ENCODE measurements at places on chromosomes 2 and 18.

DNA sequence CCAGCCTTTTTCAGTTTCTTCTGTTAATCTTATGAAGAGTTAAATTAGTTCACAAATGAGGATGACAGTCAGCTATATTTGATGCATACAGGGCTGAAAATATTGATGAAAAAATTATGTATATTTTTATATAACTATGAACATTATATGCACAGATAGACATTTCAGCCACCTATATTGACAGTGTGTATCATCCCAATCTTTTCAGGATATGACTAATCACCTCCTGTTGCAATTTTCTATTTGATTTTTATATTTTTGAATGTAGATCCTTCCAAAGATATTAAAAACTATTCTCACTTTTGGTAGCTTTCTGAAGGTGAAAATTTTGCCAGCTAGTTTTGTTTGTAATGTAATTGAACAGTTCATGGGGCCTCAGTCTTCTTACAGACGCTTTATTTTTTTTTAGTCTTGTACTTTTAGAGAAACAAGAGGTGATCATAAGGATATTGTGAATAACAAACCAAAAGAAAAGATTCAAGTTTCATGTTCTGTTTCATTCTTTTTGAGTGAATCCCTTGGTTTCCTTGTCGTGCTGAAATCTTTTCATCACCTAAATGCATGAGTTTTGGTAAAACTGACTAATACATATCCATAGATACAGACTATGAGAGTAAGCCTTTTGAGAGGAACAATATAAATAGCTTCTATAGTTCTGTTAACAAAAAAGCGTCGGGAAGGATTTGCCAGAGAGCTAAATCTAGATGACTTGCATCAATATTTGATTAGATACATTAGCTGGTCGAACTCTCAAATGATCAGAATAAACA is 123.1 kb downstream of the ARHGAP15 start:
- no peak for DNase-seq

- DNase-seq: no peak
Measured at GRCh38 chr2:232697807-232698110, 628 bp downstream of the GIGYF2 start.

- no peak for DNase-seq
Measured at GRCh38 chr2:220555961-220556630, 928.7 kb downstream of the SLC4A3 start.

GRCh38 chr18:56723068-56723467 is 71.9 kb downstream of the WDR7 start:
- no peak for DNase-seq

GRCh38 chr2:187475499-187476248 is 27.6 kb upstream of the CALCRL start:
- DNase-seq: no peak

GRCh38 chr2:506451-506850 is 170.8 kb downstream of the TMEM18 start:
- DNase-seq: no peak

DNA sequence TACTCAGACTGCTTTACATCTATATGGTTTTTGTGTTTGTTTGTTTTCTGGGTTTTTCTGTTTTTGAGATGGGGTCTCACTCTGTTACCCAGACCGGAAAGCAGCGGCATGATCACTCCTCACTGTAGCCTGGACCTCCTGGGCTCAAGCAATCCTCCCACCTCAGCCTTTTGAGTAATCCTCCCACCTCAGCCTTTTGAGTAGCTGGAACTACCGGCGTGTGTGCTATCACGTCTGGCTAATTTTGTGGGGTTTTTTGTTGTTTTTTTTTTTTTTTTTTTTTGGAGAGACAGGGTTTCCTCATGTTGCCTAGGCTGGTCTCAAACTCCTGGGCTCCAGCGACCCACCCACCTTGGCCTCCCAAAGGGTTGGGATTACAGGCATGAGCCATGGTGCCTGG is 9.1 kb downstream of the MAP3K2 start:
- no peak for DNase-seq

DNA sequence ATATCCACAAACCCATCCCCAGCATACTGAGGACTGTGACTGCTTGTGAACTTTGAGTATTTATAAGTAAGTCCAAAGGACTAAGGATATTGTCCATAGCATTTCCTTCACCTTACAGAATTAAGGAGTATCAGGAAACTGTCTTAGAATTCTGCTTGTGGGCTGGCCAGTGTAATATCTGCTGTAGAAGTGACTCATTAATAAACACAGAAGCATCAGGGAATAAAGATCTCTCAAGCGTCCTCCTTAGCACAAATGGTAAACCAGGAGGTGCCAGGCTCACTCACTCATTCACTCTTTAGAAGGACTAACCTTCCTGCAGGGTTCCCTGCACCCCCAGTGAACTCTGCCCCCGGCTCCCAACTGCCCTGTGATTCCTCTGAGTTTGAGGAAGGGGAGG is 31.0 kb downstream of the CCDC68 start:
- no peak for DNase-seq

- DNase-seq: no peak
Measured at GRCh38 chr18:14935210-14935609, 187.2 kb downstream of the ANKRD30B start.

- DNase-seq: no peak
Measured at GRCh38 chr18:11850821-11851145, 430 bp upstream of the CHMP1B start.

- DNase-seq: no peak
Measured at GRCh38 chr2:59786684-59787083, 766.8 kb downstream of the BCL11A start.

- no peak for DNase-seq
Measured at GRCh38 chr2:20536619-20537422, 89.9 kb downstream of the RHOB start.

DNA sequence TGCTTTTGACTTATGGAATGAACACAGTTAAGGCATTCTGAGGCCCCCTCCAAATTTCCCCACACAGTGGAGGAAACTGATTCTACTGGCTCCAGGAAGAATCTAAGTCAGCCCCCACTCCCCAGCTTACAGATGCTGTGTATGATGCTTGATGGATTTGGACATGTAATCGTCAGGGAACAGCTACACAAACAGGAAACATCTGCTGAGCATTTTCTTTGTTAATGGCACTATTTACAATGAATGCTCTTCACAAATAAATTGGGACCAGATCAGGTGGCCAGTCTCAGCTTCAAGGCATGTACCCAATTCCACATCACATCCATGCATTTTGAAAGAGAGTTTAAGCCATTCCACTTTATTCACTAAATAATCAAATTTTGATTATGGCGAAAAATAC is 562.3 kb downstream of the SOX11 start:
- no peak for DNase-seq

DNA sequence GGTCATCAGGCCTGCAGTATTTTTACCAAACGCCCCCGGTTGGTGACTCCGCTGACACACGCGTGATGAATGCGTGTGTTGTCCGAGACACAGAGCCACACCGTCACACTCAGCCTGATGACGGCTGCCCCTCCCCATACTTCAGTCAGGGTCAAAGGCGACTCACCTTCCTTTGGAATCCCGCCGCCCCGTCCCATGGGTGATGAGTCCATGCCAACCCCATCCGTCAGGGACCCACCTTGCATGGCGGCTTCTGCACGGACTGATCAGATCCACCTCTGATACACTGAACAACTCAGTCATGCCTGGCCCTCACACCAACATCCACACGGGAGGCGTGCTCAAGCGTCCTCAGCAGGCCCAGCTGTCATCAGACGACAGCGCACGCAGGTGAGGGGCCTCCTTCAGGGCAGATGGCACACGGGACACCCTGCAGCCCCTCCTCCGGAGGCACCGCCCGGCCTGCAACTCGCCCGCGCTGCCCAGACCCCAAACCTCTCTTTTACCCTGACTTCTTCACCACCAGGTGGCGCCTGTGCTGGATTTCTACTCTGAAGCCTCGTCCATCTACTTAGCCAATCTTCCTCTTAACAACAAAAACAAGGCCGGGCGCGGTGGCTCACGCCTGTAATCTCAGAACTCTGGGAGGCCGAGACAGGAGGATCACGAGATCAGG is 89.2 kb downstream of the ZNF516 start:
- peak; percentile 59 for DNase-seq

DNA sequence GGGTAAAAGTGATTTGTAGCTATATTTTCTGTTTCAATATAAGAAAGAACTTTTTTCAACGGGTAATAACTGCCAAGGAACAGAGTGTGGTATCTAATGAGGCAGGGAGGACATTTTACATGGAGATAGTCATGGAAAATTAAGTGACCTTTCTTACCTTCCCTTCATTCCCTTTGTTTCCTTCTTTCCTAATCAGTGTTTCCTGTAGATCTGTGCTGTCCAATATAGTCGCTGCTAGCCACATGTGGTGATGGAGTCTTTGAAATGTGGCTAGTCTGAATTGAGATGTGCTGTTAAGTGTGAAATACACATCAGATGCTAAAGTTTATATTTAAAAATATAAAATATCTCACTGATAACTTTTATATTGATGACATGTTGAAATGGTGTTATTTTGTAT is 81.8 kb downstream of the BABAM2 start:
- DNase-seq: no peak

GRCh38 chr2:206231669-206232286 is 42.7 kb upstream of the ZDBF2 start:
- DNase-seq: no peak

DNA sequence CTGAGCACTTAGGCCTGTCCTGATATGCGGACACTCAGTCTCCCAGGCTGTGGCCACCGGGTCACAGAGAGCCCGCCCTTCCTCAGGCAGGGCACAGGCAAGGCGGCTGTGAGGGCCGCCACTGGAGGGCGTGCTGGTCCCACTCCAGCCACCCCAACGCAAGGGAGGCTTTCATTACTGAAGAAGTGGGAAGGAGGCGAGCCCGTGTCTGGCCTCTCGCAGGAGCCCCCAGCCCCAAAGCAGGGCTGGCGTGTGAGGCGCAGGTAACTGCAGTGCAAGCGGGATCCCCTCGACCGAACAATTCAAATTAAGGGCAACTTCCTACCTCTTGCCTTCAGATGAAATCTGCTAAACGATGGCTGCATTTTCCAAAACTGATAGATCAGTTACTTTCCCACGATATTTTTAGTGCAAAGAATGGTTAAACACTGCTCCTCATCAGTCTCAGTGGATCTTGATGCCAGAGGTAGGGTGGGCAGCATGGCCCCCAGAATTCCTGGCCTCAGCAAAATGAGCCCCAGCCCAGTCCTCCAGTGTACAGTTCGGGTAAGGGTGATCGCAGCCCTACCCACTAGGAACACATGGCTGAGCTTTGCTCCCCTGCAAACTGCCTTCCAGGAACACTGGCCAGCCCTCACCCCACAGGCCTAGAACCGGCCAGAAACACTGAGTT is 97.2 kb downstream of the SEPTIN10 start:
- DNase-seq: no peak

DNA sequence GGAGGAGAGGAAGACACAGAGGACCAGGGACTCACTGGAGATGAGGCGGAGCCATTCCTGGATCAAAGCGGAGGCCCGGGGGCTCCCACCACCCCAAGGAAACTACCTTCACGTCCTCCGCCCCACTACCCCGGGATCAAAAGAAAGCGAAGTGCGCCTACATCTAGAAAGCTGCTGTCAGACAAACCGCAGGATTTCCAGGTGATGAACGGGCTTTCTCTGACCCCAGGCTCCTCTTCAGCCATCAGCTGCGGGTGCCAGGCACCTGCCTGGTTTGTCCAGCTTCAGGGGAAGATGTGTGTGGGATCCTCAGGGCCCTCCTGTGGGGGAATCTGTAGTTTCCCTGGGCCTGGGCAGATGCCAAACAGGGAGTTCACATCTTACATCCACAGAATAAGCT is 60.4 kb downstream of the DYSF start:
- no peak for DNase-seq

DNA sequence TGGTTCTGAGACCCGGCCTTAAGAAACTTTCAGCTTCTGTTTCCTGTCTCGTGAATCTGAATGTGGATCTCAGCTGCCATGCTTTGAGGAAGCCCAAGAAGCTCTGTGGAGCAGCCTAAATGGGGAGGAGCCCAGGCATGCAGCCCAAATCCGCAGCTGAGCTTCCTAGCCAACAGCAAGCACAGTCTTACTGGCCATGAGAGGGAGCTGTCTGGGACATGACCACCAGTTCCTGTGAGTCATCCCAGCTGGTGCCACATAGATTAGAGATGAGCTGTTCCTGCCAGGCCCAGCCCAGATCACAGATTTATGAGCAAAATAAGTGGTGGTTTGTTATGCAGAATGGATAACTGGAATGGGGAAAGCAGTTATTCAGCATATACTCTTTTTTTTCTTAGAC is 224.4 kb upstream of the APCDD1 start:
- DNase-seq: no peak

DNA sequence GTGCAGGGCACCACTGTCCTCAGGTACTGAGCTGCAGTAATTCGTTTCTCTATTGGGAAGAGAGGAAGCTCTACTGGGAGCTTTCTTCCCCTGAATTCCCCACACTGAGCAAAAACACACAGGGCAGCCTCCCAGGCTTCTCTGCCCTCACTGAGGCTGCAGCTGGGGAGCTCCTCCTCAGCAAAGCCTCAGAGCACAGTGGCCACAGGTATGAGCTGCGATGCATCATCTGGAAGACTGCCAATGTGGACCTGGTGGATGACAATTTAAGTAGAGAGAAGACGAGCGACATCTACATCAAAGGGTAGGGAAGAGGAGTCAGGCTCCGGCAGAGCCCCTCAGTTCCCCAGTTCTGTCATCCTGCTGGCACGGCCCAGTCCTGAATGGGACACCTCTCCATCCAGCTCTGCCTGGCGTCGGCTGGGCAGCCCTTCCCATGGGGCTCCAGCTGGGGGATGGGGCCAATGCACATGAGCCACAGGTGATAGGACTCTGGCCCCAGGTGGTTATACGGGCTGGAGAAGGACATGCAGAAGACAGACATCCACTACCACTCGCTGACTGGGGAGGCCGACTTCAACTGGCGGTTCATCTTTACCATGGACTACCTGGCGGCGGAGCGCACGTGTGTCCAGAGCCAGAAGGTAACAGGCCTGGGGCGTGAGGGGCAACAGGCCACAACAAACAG is 37.6 kb downstream of the LMAN2L start:
- DNase-seq: no peak

- DNase-seq: no peak
Measured at GRCh38 chr2:184367211-184367610, 231.1 kb upstream of the ZNF804A start.

- DNase-seq: no peak
Measured at GRCh38 chr18:69400253-69400975, at the start of gene DOK6. TSS of gene DOK6 (plus strand) at chr18:69400888.

- DNase-seq: peak; percentile 10
Measured at GRCh38 chr2:62306751-62307468, 111.0 kb downstream of the B3GNT2 start.

DNA sequence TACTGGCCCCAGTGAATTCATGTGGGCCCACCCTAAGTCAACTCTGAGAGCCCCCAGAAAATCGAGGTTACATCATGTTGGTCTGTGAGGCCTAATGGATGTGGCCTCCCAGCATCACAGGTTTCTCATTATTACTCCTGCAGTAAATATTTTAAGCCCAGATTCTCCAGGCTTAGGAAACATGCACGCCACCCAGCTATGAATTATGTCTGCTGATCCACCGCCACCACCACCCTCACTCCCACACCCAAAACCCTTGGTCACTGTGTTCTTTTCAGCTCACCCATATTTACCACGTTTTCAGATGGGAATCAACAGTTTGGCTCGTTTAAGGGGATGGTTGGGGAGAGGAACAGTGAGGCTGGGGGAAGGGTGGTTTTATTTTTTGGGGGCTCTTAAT is 128.6 kb downstream of the NCK2 start:
- DNase-seq: no peak

All from CD4-positive, alpha-beta T cell treated with Interleukin-6 for 4 hours (primary cell).